ENCODE measurements at places on chromosomes 1 and 21.

GRCh38 chr1:233097959-233098580 lies 147.7 kb downstream of the NTPCR start:
- DNase-seq = no peak

- DNase-seq = no peak
Observed at GRCh38 chr1:221884821-221885220, 142.9 kb upstream of the DUSP10 start.

GRCh38 chr21:39851002-39851618 lies 16.1 kb upstream of the PCP4 start:
- DNase-seq = peak; percentile 37

DNA sequence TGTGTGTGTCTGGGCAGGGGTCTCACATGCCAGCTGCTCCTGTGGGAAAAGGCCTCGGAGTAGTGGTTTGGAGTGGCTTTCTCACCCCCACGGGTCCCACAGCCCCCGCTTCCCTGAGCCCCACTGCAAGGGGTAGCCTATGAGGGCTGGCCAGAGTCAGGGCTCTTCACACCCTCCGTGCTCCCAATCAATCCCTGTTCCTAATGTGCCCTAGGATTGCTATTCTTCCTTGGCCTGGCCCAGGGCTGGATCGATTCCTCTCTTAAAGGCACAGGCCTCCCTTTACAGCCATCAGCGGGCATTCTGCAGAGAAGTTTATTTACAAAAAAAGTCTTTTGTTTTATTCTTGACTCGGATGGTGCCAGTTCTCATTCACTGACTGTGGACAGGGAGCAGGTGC lies 19.3 kb upstream of the ACTL8 start:
- no peak for DNase-seq

DNA sequence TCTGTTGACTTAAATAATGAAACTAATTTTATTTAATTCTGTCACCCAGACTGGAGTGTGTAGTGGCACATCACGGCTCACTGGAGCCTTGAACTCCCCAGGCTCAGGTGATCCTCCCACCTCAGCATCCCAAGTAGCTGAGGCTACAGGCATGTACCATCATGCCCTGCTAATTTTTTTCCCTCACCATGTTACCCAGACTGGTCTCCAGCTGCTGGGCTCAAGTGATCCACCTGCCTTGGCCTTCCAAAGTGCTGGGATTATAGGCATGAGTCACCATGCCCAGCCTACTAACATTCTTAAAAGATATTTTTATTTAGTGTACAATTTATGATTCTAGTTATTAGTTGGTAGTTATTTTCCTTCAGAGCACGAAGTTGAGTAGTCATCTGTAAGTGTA lies 49.5 kb downstream of the NRDC start:
- no peak for DNase-seq

GRCh38 chr1:83113652-83114051 lies 885.3 kb downstream of the TTLL7 start:
- DNase-seq = no peak

GRCh38 chr1:206808615-206809014 lies 36.3 kb upstream of the IL10 start:
- peak; percentile 44 for DNase-seq

GRCh38 chr1:3126756-3127678 lies 58.0 kb downstream of the PRDM16 start:
- DNase-seq = peak; percentile 66

GRCh38 chr1:35715568-35716002 lies 3.1 kb downstream of the C1orf216 start:
- DNase-seq = peak; percentile 50

Data from muscle of back (tissue), 13 donors.